ENCODE measurements at places on chromosomes 4 and X.

DNA sequence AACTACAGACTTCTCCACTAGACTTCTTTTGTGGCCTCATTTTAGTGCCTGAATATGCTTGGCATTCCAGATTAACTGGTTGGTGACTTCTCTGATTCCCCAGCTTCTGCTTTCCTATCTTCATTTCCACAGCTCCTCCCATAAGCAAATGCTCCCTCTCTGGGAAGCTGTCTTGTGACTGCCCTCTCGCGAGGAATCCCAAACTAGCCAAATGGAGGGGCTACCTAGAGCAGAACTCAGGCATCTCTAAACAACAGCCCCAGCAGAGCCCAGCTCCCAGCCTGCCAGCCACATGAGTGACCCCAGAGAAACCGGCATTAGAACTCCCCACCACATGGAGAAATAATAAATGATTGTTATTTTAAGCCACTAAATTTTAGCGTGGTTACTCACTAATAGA lies 7.6 kb upstream of the VEGFD start:
- DNase-seq = no peak

DNA sequence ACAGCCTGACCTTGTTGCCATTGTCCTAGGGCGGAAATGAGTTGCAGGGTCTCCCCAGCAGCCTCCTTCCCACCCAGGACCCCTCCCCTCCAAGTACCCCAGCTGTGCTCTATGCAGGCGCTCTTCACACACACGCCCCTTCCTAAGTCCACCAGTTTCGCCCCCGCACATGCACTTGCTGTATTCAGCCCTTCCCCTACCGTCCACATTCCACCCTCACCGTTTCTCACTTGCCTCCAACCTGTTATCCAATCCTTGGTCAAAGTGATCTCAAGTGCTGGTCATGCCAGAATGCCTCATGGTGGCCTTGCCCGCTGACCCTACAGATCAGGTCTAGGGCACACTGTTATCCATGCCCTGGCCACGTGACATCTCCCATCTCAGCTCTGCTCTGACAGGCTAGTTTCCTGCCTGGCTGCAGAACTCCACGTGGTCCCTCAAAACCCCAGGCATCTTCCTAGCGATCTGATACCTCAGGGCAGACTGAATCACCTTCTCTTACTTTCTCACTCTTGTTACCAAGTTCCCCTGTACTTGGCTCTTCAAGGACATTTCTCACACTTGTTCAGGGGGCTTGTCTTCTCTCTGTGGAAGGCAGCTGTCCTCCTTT lies 39.7 kb downstream of the NSG1 start:
- peak; percentile 12 for DNase-seq

DNA sequence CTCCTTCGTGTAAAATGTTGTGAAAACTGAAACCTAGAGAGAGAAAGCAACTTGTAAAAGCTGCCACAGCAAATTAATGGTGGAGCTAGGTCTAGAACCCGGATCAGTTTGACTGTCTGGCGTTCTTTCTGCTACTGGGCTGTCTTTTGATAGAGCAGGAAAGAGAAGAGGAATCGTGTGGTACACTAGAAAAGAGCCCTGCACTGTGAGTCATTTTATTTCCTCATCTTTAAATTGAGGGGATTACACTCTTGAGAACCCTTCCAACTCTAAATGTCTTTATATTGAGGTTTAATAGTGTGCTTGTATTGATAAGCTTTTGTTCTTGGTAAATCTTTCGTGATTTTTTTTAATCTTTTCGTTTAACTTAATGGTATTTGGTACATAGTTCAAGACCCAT lies 4.3 kb downstream of the WDR44 start:
- DNase-seq = peak; percentile 55

- no peak for DNase-seq
Observed at GRCh38 chr4:162016991-162017390, 146.8 kb downstream of the FSTL5 start.

DNA sequence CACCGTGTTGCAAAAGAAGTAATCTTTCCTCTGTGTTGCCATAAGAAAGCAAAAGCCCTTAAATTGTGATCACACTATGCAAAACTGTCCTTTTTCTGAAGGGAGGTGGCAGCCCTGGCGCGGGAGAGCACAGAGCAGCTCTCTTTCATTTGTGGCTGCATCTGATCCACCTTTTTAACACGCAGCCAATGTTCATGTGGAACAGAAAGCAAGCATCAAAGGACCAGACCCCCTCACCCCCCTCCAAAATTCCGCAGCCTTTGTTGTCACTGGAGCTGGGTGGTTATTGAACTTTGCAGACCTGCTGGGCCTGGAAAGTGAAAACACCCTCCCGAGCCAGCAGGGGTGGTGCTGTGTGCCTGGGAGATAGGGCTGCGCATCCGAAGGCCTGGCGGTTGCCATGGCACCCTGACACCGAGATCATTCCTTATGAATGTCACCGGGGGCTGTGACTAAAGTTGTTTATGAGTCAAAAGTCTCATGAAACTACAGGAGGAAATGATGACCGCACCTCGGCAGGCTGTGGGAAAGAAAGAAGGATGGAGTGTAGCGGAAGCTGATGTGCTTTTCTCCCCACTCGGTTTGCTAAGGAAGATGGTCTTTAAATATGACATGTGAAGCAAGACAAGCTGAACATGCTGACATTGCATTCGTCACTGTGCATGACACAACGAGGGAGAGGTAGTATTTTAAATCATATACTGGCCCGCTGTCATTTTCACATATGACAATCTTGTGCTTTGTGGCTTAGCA lies 367.4 kb downstream of the UNC5C start:
- peak; percentile 68 for DNase-seq

DNA sequence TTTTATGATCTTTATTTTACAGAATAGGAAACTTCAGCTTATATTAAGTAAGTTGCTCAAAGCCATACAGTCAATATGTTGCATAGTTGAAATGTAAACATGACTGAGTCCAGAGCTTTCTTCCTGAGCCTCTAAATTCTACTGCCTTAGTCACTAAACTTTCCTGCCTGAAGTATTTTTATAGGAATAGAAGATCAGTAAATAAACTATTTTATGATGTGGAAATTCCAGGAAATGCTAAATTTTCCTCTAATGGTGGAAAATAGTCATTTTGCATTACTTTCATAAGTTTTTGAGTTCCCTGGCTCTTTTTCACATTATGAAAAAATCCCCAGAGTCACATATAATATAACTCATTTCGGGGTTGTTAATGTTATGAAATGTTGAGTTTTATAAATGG lies 182.8 kb downstream of the BANK1 start:
- DNase-seq = no peak

DNA sequence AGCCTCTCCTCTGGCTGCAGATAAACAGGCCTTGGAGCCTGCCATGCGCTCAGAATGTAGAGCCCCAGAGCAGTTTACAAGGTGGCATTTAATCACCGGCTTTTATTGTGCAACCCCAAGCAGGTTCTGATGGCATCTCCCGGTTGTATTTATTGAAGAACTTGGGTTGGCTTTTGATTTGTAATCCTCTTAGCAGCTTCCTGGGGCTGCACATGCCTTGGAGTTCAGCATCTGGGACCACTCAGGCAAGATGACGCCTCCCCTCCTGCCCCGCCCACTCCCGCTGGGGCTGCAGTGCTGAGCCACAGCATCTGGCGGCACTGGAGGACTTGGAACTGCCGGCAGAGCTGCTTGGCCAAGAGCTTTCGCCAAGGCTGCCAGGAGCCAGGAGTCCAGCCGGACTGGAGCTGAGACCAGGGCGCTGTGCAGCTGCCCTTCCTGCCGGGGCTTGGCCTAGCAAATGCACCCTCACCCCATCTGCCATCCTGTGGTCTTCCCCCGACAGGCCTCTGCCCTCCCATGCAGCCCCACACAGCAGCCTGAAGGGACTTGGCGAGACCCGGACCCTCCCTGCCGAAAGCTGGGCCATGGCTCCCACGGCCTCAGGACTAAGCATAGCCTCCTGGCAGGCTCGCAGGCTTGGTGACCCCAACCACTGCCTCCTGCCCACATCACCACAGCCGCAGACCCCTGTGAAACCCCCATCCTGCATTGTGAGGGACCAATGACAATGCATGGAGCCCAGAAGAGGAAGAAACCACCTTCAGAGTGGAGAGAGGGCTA lies 5.4 kb downstream of the HTRA3 start:
- DNase-seq = peak; percentile 61

DNA sequence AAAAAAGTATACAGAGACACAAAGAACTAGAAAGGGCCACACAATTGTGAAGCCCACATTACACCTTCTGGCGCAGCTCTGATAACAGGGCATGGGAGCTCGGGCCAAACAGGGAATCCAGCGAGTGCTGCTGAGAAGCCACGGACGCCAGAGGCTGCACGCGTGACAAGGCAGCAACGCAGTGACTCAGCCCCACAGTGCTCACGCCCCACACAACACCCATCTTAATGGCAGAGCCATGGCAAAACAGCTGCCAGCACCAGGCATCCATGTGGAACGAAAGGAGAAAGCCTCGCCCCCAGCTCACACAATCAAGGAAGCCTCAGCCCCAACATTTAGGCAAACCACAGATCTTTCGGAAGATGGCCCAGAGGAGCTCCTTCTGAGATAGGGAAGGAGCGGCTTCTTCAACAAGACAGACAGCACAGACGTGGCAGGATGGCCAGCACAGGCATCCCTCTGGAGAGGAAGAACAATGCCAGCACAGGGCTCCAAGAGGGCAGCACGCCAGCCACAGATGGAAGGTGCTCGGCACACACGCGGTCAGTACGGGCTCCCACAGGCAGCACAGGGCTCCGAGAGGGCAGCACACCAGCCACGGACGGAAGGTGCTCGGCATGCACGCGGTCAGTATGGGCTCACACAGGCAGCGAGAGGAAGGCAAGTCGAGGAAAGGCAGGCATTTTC lies 33.1 kb downstream of the GAK start:
- no peak for DNase-seq
